ENCODE measurements at places on chromosomes 2 and 18.

DNA sequence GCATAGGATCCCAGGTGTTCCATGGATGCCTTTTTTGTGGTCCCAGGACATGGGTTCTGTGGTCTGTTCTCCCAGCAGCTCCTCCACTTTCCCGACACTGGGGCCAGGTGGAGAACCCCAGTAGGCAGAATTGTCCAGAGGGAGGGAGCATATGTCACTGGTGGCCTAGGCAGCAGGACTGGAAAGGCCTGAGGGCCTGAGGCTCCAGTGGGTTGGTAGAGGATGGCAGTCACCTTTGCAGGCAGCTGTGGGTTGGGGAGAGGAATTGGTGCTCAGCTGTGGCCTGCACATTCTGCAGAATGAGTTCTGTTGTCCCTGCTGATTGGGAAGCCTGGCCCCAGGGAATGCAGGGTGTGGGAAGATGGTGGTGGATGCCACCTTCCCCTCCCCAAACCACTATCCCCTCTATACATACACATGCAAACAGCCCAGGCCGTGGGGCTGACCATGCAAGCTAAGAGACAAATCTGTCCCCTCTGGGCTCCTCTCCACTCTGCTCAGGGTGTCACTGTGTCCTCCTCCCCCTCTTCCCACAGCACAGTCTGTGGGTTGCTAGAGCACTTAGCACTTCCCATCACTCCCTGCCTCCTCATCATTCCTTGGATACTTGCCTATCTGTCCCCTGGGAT is 11.4 kb downstream of the CTIF start:
- DNase-seq = no peak

DNA sequence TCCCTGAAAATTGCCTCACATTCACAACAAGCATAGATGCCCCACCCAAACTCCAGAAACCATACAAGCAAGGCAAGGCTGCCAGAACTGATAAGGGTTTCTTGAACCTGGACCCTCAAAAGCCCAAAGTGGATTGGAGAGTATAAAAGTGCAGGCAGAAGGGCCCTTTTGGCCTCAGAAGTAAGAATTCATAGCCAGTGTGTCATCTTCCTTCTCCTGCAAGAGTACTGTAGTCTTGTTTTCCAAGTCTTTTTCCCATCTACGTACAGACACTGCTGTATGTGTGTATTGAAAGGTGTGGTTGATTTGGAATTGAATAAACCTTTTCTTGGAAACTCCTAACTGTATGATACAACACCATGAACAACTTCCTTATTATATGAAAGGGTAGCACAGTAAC is 46.8 kb downstream of the ZC3H15 start:
- no peak for DNase-seq

GRCh38 chr2:23069923-23070322 is 315.1 kb upstream of the KLHL29 start:
- DNase-seq = no peak

- DNase-seq = no peak
Observed at GRCh38 chr2:31534636-31535035, 46.1 kb downstream of the SRD5A2 start.

DNA sequence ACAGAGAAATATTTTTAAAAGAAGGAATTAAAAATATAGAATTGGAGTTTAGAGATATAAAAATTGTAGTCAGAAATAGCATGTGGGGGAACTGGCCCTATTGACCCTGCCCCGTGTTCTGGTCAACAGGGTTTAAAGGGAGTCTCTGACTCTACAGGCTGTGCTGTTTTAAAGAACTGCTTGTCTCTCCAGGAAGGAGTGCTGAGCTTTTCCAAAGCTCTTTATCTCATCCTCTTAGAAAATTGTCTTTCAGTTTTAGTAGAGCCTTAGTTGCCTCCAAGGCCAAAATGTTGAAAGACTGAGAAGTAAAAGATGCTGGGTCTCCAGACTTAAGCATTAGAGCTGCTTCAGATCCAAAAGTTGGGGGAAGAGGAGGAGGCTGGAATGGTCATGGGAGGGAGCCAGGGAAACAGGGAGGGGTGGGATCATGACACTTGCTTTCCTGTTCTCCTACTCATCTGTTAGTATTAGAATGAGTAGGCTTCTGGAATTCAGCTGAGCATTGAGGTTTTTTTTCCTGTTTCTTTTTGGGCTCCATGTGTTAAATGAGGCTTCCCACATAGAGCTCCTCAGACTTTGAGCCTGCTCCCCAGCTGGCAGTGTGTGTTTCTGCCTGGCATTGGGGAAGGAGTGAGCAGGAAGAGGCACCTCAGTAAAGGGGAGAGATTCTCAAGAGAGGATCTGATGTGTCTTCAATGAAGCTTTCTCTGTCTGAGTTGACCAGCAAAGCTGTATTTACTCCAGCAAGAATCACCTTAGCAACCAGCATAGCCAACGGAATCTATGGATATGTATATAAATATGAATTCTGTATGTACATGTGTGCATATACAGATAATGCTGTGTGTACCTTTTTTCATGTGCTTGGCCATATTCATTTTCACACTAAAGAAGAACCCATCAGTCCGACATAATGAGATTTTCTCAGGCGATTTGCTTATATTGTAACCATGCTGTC is 186.8 kb upstream of the FBXO11 start:
- DNase-seq = no peak

DNA sequence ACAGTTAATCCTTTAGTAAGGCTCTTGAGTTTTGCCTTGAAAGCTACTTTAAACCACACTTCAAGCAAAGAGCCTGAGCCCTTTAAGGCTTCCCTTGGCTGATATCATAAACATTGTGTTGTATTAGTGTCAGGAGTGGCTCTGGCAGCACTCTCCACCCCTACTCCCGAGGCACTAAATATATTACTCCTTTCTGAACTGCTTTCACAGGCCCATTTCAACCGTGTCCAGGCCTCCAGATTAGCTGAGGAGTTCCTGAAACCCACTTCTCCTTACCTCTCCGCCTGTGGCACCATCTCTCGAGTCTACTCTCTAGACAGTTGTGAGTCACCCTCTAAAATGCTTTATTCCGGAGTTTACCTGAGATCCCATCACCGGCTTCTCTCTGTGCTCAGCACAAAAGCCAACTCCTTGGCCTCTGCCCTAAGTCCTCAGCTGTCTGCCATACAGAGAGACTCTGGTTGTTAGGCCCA is 14.4 kb upstream of the STON1 start:
- DNase-seq = no peak

GRCh38 chr2:100208141-100208770 is 65.9 kb upstream of the AFF3 start:
- peak; percentile 42 for DNase-seq

- DNase-seq = no peak
Observed at GRCh38 chr18:56962322-56962721, 184.6 kb upstream of the BOD1L2 start.

DNA sequence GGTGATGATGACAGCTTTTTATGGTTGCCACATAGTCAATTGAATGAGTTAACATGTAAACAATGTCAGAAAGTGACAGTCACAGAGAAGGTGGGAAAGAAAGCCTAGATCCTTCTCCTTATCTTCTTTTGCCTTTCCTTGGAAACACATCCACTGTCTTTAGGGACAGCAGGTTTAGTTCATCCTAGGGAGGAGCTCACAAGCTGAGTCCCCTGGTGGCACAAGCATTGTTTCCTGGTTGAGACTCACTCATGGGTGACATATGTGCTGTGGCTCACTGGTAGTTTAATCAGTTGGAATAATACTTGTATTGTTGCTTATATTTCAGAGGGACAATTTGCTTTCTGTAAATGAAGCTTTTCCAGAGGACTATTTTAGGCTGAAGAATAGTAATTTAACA is 598.5 kb downstream of the CNTNAP5 start:
- DNase-seq = no peak

GRCh38 chr2:237359894-237360780 is 53.8 kb downstream of the COL6A3 start:
- no peak for DNase-seq

GRCh38 chr2:10303181-10303693 is 533 bp downstream of the HPCAL1 start:
- no peak for DNase-seq

DNA sequence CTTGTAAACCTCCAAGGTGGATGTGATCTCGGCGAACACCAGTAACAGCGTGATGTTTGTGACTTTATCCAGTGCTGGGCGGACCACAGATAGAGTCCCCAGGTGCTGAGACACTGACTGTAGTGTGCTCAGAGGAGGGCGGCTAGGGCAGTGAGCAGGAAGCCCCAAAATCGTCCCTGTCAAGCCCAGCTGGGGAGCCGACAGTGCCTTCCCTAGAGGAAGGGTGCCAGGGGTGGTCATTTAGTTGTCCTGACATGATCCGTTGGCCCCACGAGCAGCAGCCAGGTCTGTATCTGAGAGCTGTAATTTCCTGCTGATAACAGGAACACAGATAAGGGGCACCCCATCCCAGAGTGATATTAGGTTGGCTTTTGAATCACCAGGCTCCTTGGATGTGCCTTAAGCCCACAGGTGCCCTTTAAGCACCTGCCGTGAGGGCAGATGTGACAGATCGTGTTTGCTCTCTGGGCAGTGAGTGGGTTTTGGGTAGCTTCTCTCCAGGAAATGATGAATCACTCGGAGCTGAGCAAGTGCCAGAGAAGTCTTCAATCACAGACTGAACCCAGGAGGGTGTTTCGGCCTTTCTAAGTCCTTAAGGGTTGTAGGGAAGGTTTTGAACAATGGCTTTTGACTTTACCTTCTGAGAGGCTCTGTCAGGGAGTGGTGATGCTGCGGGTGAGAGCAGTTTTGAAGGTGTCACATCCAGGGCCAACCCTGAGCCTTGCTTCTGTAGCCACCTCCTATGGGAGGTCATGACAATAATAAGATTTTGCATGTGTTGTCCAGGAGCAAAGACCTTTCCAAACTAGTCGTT is 7.7 kb downstream of the LPIN1 start:
- DNase-seq = peak; percentile 24

GRCh38 chr2:336360-336759 is 48.5 kb upstream of the ALKAL2 start:
- DNase-seq = no peak

GRCh38 chr2:47070920-47071824 is 83.9 kb downstream of the STPG4 start:
- peak; percentile 71 for DNase-seq

GRCh38 chr18:54824761-54825160 is 3.5 kb upstream of the RAB27B start:
- DNase-seq = no peak

DNA sequence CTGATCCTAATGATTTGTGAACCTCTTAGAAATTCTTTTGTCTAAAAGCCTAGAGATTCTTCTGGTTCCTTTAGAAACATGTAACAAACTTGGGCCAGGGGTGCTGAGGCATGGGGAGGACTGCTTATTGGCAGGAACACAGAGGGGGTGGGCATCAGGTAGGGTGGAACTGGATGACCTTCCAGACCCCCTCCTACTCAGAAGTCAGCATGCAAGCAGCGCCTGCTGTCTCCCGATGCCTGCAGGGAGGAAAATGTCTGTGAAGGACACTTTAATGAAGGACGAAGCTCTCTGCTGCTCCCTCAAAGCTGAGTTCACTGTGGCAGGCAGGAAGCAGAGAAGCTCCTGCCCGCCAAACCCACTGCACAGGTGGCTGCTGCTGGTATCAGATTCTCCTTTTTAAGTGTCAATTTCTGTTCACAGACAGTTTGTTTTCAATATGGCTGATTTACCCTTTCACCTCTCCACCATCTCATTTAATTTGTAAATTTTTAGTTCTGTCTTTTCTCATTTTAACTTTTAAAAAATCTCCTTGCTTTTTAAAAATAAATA is 19.4 kb downstream of the COA5 start:
- no peak for DNase-seq

GRCh38 chr2:208618220-208618619 is 211.6 kb downstream of the PTH2R start:
- DNase-seq = no peak

DNA sequence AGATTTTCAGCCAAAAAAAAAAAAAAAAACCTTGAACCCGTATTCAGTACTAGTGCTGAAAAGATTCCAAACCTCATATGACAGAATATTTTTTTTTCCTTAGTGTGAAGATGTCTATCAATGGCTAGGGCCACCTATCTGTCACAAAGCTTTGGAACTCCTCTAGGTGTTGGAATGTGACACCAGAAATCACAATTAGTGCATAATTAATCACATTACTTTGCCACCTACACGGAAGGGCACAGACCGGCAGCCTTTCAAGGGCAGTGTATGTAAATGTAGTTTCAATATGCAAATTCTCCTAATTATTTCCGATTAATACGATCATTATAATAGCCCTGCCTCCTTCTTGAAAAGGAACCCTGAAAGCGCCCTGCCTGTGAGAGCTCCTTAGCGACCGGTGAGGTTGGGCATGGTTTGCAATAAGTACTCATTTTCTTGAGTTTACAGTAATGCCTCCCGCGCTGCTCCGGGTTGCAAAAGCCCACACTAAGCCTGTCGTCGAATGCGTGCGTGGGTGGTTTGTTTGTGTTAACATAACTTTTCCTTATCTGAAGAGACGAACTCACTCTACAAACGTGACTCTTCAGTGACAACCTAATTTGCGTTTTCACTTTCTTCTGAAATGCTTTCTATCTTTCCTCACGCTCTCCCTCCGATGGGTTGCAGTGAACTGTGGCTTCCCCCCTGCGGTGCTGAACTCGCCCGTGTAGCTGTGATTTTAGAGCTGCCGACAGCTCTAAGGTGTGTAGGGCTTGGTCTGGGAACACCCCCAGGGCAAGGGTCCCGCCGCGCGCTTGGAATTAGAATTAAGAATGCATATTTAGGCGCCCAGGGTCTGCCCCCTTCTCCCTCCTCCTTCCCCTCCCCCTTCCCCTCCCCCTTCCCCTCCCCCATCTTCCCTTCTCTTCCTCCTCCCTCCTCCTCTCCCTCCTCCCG is 765 bp upstream of the ID2 start:
- no peak for DNase-seq

GRCh38 chr18:54828281-54828881 is at the start of gene RAB27B:
TSS of gene RAB27B (plus strand) at chr18:54828477. CDS start at chr18:54877586, 49,109 bp downstream.
- DNase-seq = peak; percentile 24

DNA sequence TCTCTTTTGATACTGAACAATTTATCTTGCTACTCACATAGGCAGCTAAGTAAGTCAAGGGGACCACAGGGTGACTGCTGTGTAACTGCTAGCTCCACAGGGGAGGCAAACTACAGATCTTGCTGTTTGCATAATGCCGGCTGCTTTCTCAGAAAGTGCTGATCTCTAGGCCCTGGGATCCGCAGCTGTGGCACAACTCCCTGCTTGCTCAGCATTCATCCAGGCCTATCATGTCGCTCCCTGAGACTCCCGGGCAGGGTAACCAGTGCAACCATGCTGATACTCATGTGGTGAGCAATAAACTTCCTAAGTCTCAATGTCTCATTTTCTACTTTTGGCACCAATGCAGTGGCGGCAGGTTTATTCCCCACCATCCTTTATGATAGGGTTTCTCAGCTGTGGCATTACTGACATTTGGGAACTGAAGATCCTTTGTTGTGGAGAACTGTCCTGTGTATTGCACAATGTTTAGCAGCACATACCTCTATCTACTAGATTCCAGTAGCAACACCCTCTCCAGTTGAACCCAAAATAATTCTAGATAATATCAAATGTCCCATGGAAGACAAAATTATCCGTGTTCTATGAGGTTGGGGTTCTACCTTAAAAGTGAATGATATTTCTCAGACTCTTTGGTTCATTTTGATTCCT is 1101.3 kb downstream of the LRP1B start:
- DNase-seq = no peak

- DNase-seq = no peak
Observed at GRCh38 chr2:239163688-239164334, 237.0 kb downstream of the HDAC4 start.

All from GM04503 (cell line).